ENCODE measurements at places on chromosomes 6 and 20. TPM values are rescaled to one million over a fixed set of nuclear protein-coding genes. Genes with fewer than 3 reads are reported as not detected.

DNA sequence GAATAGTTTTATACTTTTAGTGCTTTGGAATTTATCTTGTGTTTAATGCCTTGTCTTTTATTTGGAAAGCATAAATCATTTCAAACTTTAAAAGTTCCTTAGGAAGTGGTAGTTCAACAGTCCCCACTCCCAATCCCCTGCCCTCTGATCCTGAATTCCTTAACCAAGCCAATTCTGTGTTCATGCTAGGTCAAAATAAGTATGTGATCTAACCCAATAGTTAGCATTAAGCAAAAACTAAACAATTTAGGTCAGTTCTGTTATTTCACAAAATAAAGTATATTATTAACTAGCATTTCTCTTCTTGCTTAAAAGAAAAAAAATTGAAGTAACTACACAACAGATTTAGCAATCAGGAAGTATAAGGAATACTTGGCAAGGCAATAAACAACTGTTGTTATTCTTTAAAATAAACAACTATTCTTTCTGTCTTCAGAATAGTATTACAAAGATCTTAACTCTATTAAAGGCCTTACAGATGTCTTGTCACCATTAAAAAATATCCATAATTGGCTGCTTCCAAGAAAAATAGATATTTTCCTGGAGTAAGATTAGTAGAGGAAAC lies 37.0 kb downstream of the AKIRIN2 start:
- no peaks in the 10 kb centered on the region for H3K36me3 ChIP-seq
- no peaks in the 10 kb centered on the region for H3K27me3 ChIP-seq
- no peak overlapping the region for H3K27ac ChIP-seq
- no peaks in the 10 kb centered on the region for H3K4me1 ChIP-seq

DNA sequence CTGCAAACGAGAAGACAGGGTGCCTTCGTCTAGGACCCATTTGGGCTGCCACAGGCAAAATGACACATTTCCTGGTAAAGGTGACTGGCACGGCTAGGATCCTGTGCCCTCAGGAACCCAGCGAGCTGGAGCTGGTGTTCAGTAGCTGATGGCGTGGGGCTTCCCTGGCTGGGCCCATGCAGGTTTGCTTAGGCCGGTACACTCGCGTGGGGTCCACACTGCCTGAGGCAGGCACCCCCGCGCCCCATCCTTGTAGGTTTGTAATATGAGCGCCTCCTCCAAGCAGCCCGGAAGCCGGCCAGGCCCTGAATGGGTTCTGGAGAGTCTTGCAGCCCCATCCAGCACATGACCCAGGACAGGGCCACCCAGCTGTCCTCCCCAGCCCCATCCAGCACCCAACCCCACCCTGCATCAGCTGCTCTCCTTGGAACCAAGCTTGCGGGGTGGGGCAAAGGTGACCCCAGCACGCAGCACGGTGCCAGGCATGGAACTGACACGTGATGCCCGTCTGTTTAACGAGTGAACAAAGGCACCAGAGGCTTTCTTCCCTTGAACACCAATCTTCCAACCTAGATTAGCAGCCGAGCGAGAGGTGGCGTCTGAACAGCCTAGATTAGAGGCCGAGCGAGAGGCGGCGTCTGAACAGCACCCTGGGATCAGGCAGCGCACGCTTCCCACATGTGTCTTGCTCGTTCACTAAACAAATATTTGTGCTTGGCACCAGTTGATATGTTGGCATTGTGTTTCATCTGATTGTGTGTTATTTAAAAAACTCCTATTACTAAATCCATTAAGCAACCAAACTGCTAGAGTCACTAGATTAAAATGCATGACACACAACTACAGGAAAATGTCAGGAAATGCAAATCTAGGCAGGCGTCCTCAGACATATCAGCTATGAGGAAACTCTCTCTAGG lies 112.1 kb downstream of the DLL1 start:
- H3K36me3 ChIP-seq = no peaks in the 10 kb centered on the region
- no peaks in the 10 kb centered on the region for H3K4me1 ChIP-seq
- no peaks in the 10 kb centered on the region for H3K27me3 ChIP-seq
- no peak for DNase-seq

DNA sequence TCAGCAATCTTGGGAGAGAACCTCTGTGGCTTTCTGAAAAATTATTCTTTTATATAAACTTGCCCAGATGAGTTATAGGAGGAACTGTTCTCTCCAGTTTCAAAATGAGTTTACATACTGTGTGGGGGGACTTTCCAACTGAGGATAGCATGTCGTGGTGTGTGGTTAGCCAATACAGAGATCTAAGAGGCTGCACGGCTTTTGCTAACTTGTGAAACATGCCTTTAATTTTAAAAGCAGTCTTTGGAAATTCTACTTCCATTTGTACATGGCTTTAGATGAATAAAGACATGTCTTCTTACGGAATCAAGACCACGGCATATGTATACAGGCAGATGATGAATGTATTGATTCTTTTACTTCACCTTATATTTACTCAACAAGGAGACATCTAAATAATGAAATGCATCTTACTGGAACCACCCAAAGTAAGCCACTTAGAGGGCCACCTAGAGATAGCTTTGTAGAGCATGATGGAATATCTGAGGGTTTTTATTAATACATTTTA lies 39.8 kb downstream of the HIVEP1 start:
- DNase-seq = peak; percentile 78
- H3K27me3 ChIP-seq = no peaks in the 10 kb centered on the region
- no peaks in the 10 kb centered on the region for H3K36me3 ChIP-seq
- H3K27ac ChIP-seq = peak overlapping the region; percentile 59
- H3K4me1 ChIP-seq = peaks cover 17% of the 10 kb centered on the region
- peak overlapping the region; percentile 15 for H3K4me3 ChIP-seq

GRCh38 chr6:7047966-7048365 lies 59.8 kb upstream of the RREB1 start:
- H3K36me3 ChIP-seq = no peaks in the 10 kb centered on the region
- no peak for DNase-seq
- no peak overlapping the region for H3K4me3 ChIP-seq
- H3K27me3 ChIP-seq = no peaks in the 10 kb centered on the region
- H3K27ac ChIP-seq = no peak overlapping the region

- no peak for DNase-seq
- H3K36me3 ChIP-seq = no peaks in the 10 kb centered on the region
- no peak overlapping the region for H3K4me3 ChIP-seq
- peaks cover 16% of the 10 kb centered on the region for H3K4me1 ChIP-seq
Measured at GRCh38 chr6:20202699-20203302, 9.5 kb downstream of the MBOAT1 start.

GRCh38 chr6:21847711-21848480 lies 254.3 kb downstream of the SOX4 start:
- H3K27me3 ChIP-seq = no peaks in the 10 kb centered on the region
- DNase-seq = no peak
- H3K4me1 ChIP-seq = no peaks in the 10 kb centered on the region
- H3K27ac ChIP-seq = no peak overlapping the region
- H3K36me3 ChIP-seq = no peaks in the 10 kb centered on the region
- no peak overlapping the region for H3K4me3 ChIP-seq

- H3K36me3 ChIP-seq = no peaks in the 10 kb centered on the region
- DNase-seq = no peak
- no peak overlapping the region for H3K27ac ChIP-seq
Measured at GRCh38 chr6:121526282-121526681, 90.8 kb downstream of the GJA1 start.

GRCh38 chr6:162181111-162181510 lies 546.5 kb downstream of the PRKN start:
- H3K27me3 ChIP-seq = no peaks in the 10 kb centered on the region
- no peak overlapping the region for H3K27ac ChIP-seq
- no peak for DNase-seq
- H3K4me1 ChIP-seq = no peaks in the 10 kb centered on the region
- no peak overlapping the region for H3K4me3 ChIP-seq

DNA sequence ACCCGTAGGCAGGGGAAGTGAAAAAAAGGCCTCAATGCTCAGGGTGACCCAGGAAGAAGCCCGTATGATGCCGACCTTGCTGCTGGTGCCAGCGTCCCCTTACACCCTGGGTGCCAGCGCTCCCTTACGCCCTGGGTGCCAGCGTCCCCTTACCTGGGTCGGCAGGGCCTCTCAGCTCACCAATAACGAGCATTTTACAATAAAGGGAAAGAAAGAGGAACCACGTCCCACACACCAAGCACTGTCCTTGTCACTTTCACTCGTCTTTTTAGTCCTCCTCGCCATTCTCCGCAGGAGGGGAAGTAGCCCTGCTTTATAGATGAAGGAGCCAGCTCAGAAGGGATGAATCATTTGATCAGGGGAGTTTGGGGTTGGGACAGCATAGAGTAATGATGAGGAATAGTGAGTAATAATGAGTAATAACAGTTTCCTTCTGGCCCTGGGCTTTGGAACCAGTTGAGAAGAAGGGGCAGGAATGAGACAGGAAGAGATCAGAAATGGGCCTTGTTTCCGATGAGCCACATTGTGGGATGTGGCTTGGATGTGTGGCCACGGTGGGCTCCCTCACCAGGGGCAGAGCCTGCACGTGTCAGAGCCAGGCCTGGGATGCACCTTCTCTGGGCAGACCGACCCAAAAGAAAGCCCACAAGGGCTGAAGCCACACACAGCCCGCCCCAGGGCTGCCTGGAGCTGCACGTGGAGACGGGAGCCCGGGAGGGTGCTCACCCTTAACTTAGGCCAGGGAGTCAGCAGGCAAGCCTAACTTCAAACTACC lies 75.7 kb downstream of the SYNJ2 start:
- no peaks in the 10 kb centered on the region for H3K27me3 ChIP-seq
- peaks cover 3% of the 10 kb centered on the region for H3K4me1 ChIP-seq
- no peak overlapping the region for H3K27ac ChIP-seq
- no peak for DNase-seq
- H3K4me3 ChIP-seq = no peak overlapping the region

DNA sequence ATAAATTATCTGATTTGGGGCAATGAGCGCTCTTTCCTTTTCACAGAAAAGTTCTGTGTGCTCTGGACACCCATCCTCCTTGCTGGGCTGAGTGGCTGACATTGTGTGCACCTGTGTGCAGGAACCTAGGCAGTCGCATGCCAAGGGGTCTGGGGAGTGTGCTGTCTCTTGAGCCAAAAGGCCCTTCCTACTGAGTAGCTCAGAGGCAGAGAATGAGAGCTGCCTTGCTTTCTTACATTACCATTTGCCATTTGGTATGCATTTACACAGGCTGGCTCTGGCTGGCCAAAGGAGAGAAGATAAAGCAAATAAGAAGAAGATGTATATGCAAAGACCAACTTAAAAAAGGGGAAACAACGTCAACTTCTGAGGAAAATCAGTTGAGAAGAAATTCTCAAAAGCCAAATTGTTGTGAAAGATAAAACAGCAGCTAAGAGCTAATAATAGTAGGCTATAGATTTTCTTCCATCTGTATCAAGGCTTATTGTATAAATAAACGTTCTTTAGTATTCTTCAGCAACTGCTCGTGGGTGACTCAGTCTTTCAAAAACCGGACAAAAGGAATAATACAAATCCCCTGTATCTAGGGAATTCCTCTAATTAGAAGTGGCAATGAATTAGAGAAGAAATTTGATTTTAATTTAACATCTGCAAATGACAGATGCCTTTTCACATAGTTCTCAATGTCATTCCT lies 121.9 kb downstream of the INSM1 start:
- DNase-seq = no peak
- no peaks in the 10 kb centered on the region for H3K27me3 ChIP-seq
- H3K36me3 ChIP-seq = no peaks in the 10 kb centered on the region

- no peaks in the 10 kb centered on the region for H3K4me1 ChIP-seq
- H3K27ac ChIP-seq = no peak overlapping the region
- H3K36me3 ChIP-seq = no peaks in the 10 kb centered on the region
- DNase-seq = no peak
- H3K4me3 ChIP-seq = no peak overlapping the region
- H3K27me3 ChIP-seq = no peaks in the 10 kb centered on the region
Measured at GRCh38 chr20:17875981-17876385, 92.6 kb downstream of the SNX5 start.

DNA sequence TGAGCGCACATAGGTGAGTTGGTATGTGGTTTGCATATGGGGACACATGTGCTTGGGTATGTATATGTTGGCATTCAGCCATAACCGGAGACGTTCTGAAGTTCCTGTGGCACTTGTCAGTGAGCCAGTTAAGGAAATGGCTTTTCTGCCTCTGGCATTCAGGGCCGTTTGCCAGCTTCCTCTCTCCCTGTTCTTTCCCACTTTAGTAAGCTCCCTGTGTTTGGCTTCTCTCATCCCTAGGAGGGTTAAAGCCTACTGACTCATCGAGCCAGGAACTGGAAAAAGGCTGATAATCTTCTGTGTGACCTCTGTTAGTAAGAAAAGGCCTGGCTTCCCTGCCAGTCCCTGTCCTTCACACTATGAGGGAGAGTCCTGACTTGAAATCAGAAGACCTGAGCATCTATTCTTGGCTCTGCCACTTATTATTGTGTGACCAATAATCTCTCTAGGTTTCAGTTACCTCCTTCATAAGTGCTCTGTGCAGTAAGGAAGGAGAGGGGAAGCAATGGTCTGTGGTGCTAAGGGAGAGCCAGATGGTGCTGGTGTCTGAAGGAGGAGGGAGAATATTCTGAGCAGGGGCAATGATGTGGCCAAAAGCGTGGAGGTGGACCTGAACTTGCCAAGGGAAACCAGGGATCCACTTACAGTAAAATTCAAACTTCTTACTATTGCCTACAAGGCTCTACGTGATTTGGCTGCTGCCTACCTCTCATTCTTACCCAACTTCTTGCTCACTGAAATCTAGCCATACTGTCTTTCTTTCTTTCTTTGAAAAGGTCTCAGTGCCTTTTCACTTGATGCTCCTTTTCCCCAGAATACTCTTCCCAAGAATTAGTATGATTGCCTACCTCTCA lies 31.4 kb downstream of the ACSS2 start:
- no peak overlapping the region for H3K4me3 ChIP-seq
- H3K4me1 ChIP-seq = no peaks in the 10 kb centered on the region
- no peaks in the 10 kb centered on the region for H3K27me3 ChIP-seq
- H3K36me3 ChIP-seq = no peaks in the 10 kb centered on the region
- H3K27ac ChIP-seq = no peak overlapping the region
- no peak for DNase-seq

- no peaks in the 10 kb centered on the region for H3K36me3 ChIP-seq
- H3K4me3 ChIP-seq = no peak overlapping the region
- no peak overlapping the region for H3K27ac ChIP-seq
- DNase-seq = no peak
- H3K27me3 ChIP-seq = no peaks in the 10 kb centered on the region
- no peaks in the 10 kb centered on the region for H3K4me1 ChIP-seq
Measured at GRCh38 chr6:100704961-100705360, 176.2 kb downstream of the ASCC3 start.

- no peak overlapping the region for H3K27ac ChIP-seq
- H3K4me3 ChIP-seq = no peak overlapping the region
- no peaks in the 10 kb centered on the region for H3K4me1 ChIP-seq
- peaks cover 11% of the 10 kb centered on the region for H3K36me3 ChIP-seq
Measured at GRCh38 chr20:37219751-37220668, 40.7 kb upstream of the MROH8 start.

DNA sequence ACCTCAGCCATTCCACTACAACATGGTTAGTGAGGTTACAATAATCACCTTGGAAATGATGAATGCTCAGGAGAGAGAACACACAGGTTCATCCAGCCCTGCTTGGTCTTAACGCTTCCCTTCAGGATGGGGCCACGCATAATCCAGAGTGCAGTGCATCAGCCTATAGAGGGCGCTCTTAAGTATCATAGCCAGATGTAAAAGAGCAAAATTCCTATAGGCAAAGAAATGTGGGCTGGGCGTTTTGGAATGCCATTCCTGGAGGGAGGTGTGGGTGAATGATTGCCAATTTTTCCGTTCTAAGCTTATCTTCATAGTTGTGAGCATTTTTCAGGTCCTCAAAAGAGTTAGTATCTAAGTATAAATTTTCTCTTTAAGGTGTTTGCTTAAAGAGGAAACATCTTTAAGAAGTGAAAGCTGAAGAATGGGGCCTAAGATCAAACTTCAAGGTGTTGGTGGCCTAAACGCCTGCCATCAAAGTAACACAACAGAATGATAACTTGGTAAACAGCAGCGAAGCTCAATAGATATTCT lies 1.8 kb downstream of the RIPOR2 start:
- H3K36me3 ChIP-seq = peaks cover 28% of the 10 kb centered on the region
- H3K27me3 ChIP-seq = no peaks in the 10 kb centered on the region

B3GAT2 gene
- total RNA-seq = not detected

NOL7 gene
- total RNA-seq = 65.2 TPM

CTAGE9 gene
- total RNA-seq = not detected

RNF39 gene
- total RNA-seq = not detected

Data from naive thymus-derived CD4-positive, alpha-beta T cell (primary cell).